ENCODE measurements at places on chromosomes 6 and 20.
A peak's percentile ranks its signal among the peaks of the same experiment; 100 is the strongest.

GRCh38 chr6:25138934-25139415, 140.2 kb upstream of the CARMIL1 start:
- DNase-seq = no peak

DNA sequence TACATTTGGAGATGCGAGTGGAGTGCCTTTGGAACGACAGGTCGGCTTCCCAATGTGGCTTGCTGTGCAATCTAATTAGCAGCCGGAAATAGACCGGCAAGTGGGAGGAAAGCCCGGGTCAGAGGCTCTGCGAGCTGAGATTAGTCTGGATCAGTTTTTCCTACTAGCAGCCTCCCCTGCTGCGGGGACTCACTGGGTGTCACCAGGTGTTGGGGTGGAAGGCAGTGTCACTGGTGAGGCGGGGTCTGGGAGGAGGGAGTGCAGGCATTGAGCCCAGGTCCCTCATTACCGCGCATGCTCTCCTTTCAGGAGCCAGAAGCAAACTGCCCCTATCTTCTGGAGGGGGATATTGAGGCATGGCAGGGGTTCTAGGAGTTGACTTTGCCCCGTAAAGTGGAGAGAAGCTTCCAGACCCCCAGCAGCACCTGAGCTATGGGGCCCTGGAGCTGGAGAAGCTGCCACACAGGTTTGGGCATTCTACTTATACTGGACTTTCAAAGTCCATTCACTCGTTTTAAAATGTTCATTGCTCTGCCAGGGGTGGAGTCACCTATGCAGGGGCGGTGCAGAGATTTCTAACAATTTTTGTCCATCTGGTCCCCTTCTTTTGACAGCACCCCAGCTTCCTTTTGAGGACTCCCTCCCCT, 11.0 kb downstream of the SULF2 start:
- DNase-seq = no peak

DNA sequence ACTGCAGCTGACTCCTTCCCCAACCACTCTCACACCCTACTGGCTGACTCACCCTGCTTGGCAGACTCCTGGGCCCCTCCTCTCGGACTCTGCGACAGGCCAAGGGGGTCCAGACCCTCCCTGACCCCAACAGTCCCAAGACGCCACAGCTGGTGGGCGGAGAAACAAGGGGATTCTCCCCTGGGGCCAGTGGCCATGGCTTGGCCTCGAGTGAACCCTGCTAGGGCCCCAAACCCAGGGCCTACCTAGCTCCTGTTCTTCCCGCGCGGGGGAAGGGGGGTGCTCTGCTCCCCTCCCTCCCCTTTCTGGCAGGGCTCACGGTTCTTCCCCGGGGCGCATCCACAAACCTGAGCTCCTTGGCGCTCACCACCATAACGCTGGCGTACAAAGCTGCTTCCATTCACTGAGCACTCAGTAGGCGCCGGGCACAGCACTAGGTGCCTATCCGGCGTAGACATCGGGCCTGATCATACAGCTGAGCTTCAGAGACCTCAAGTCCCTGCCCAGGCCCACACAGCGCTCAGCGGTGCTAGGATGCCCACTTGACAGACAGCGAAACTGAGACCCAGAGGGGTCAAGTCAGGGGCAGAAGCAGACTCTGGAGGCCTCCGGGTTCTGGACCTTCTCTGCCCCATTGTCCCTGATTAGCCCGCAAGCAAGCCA, 597 bp downstream of the ADA start:
- peak; percentile 35 for DNase-seq

GRCh38 chr6:152529369-152529768, 107.8 kb downstream of the SYNE1 start:
- no peak for DNase-seq

DNA sequence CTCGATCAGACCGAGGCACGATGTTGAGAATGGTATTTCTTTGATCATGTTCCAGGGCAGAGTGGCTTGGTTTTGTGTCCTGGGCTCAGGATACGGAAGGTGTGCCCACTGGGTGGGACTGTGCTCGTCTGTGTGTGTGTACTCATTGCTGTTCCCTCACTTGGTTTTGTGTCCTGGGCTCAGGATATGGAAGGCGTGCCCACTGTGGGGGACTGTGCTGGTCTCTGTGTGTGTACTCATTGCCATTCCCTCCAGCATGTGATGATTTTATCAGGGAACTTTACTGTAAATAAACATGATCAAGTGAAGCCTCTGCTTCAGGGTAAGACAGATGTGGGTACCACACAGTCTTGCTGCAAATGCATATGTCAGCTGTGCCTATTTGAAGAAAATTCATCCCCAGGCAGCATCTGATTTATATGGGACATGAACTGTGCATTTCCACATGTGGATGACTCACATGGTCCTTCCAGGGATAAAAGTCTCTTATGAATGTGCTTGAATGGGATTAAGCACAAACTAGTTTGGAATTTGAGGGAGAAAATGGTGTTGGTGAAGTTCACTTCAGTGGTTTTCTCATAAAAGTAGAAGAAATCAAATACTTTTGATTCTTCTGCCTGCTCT, 274.3 kb downstream of the QKI start:
- DNase-seq = no peak

- DNase-seq = no peak
Measured at GRCh38 chr20:22985239-22985778, 49.8 kb upstream of the SSTR4 start.

- DNase-seq = no peak
Measured at GRCh38 chr6:57261926-57262325, 39.8 kb upstream of the RAB23 start.

DNA sequence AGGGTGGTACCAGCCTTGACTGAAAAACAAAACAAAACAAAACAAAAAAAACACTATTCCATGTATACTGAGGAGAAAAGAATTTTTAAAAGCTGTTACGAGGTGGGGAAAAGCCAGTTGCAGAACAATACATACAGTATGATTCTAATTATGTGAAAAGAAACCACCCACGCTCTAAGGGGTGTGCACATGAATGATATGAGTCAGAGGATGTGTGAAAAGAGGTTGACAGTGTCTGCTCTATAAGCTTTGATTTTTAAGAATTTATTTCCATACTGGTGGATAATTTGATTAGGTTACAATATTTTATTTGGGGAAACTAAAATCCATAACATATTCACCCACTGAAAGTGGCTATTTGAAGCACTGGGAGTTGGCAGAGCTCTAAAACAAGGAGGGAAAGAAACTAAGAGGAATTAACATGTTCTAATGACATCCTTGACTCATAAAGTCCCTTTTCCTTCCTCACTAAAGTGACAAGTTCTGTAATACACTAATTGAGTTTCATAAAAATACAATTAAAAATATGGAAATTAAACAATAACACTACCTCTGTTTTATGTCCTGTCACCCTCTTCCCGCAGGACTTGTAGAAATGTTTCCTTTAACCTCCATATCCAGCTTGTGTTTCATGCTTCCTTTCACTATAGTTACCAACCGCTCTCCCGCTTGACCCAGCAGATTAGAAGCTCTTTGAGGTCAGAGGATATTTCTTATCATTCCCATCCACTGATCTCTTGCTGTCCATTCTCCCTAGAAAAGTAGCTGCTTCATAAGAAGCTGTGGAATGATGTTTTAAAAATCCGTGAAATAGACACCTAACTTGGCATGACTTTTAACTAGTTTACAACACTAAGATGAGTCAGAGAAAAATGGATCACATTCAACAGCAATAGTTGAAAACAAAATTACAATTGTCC, 118.6 kb upstream of the CCDC28A start:
- DNase-seq = no peak

DNA sequence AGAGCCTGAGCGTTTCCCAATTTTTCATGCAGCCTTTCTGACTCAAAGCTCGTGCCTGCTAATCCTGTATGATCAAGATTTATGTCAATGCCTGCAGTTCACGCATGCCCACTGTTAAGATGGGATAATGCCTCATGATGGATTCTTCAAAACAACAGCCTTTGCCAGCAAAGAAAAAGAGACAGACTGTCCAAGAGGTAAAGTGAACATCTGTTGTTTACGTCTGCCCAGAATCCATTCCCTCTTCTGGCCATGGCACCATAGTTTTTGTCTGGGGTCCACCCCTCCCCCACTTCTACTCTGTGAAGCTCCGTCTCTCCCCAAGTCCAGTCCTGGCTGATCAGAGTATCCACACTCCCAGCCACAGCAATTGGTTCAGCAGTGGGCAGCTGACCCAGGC, 91.9 kb upstream of the EYA2 start:
- no peak for DNase-seq

DNA sequence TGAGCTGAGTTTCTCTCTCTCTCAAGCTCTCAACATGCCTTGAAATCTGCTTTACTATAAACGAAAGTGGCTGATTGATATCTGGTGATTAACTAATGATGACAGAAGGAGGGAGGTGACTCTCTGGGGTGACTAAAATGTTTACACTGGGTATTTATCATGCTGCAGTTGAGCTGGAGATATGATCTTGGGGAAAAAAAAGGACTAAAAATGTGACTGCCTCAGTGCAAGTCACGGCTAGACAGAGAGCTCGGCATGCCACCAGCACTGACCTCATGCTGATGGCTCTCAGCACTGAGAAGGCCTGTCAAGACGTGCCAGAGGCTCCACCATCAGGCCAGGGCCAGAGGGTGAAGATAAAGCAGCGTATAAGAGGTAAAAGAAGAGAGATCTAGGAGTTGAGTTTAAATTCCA, 103.1 kb upstream of the SPACA1 start:
- DNase-seq = peak; percentile 62

DNA sequence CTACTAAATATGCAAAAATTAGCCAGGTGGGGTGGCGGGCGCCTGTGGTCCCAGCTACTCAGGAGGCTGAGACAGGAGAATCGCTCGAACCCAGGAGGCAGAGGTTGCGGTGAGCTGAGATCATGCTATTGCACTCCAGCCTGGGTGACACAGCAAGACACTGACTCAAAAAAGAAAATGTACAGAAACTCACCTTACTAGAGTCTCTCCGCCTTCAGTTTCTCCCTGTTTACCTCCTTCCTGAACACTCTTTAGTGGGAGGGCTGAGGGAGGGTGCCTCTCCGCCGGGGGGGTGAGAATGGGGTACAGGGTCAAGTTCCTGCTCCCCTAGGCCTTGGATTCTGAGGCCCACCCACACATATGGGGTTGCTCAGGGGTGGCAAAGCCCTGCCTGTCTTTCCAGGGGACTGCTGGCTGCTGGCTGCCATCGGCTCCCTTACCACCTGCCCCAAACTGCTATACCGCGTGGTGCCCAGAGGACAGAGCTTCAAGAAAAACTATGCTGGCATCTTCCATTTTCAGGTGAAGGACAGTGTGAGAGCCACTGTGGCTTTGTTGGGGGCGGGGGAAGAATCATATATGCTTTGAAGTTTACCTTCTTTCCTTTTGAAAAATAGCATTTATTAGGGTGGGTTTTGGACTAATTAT, 13.4 kb downstream of the CAPN11 start:
- DNase-seq = no peak

Measured in right forelimb (tissue), 1 donor.